ENCODE measurements at places on chromosomes 11 and 22. TPM values are rescaled to one million over a fixed set of nuclear protein-coding genes. Genes with fewer than 3 reads are reported as not detected.
A peak's percentile ranks its signal among the peaks of the same experiment; 100 is the strongest.

Gene CBLIF
- total RNA-seq = not detected

GRCh38 chr11:125448136-125448535, 47.9 kb downstream of the FEZ1 start:
- no peak for DNase-seq

DNA sequence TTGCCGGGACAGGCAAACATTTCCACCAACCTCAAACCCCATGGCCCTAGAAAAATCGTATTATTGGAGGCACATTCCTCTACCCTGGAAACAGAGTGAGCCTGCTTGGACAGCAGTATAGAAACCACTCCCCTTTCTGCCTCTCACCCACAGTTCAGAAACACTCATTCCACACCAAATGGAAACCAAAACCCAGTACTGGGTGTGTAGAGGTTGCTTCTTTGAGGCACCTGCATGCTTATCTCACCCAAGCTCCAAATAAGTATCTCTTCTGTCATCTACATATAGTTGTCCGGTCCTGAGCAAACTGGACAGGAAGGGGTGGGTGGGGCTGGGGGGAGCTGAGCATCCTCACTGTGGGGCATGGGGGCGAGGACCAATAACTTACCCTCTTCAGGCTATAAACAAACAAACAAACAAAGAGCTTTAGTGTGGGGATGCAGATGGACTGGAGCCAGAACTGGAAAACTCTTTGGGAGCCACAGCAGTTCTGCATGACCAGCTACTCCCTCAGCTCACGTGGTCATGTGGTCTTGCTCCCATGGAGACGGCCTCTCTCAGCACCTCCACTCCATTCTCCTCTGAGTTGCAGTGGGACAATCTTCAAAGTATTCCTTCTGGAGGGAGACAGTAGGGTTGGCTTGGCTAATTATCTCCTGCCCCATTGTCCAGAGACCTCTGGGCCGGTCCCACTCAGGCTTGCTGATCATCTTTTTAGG, 1.0 kb upstream of the PLAAT2 start:
- DNase-seq = peak; percentile 55

GRCh38 chr22:45918459-45919370, 58.2 kb downstream of the WNT7B start:
- no peak for DNase-seq

DNA sequence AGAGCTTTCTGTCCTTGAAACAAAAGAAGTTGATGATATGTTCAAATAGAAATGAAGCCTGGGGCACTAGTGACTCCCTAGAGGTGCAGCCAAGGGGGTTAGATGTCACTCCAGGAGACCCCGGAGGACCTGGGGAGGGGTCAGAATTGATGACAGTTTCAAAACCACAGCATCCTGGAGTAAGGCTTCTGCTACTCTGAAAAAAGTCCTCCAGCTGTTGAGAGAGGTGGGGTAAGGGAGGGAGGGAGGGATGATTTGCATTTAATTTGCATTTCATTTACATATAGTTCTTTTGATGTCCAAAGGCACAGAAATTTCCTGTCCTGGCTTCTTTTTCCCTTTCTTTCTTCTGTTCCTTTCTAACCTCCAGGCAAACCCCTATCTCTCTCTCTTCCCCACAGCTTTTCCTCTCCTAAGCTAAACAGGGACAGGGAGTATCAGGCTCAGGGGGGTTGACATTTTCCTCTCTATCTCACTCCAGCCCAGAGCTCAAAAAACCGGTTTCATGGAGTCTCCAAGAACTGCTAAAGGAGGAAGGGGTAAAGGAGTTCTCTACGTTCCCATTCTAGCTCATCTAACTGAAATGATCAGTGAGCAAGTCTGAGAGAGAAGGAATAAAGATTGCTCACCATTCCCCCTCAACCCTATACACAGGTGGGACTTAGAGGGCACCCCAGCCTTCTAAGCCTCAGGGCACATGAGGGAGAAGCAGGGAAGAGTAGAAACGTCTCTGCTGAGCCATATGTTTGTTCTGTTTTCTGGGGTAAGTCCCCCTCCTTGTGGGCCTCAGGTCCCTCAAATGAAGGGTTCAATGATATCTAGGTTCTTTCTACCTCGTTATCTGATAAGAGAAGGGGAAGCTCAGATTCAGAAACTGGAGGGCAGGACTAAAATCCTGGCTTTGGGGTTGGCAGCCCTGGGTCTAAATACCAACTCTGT, 3.5 kb upstream of the POU2F3 start:
- no peak for DNase-seq

Data from activated CD8-positive, alpha-beta T cell treated with anti-CD3 and anti-CD28 coated beads for 36 hours (primary cell).